Stimulated activated CD4-positive, alpha-beta T cell treated with anti-CD3 and anti-CD28 coated beads, Interleukin-2, amount 100 ng/mL, for 24 hours (primary cell): ENCODE measurements at places on chromosomes 1 and 21.

DNA sequence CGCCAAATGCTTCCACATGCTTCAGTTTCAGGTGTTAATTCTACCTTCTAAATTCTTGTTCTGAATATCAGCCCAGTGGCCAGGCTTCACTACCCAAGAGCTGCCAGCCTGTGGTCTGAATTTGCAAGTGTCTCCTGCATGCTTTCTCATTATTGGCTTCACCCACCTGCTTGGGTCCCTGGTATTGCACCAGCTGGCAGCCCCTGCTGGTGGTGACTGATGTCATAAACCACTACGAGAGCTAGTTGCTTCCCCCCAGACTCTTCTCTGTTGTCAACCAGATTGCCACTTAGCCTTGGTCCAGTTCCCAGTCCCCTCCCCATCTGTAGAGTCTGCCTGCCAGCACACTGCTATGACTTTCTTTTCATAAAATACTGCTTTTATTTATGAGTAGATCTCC, 197.7 kb upstream of the DUSP10 start:
- no peak for DNase-seq

DNA sequence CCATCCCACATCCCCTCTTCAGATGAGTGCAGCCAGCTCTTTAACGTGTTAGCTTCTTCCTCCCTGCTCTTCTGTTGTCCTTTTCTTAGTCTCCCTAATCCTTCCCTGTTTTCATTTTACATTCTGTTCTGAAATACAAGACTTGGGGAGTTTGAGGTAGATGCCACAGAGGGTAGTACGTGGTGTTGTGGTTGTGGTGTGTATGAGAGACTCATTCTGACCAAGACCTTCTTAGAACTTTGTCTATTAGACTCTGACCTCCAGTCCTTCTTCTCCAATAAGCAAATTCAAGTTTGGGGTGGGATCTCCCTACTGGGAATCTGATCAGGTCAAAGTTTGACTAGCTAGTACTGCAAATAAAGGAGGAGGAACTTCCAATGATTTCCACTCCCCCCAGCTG, 39.5 kb downstream of the CACNA1E start:
- DNase-seq, result no peak

GRCh38 chr1:13703558-13704490, 3.8 kb downstream of the PRDM2 start:
- DNase-seq, result no peak

- DNase-seq, result no peak
Measured at GRCh38 chr1:145701306-145701862, 5.8 kb downstream of the PDZK1 start.
